ENCODE measurements at places on chromosomes 1 and 21. TPM values are rescaled to one million over a fixed set of nuclear protein-coding genes. Genes with fewer than 3 reads are reported as not detected.

KRTAP12-3 gene
- not detected for total RNA-seq

OR2AK2 gene
- not detected for total RNA-seq

IL6R gene
- total RNA-seq: 8.3 TPM

IGSF5 gene
- 0.33 TPM for total RNA-seq
